ENCODE measurements at places on chromosomes 2 and 18. TPM values are rescaled to one million over a fixed set of nuclear protein-coding genes. Genes with fewer than 3 reads are reported as not detected.

DPP10 gene
- polyA plus RNA-seq, result 11.5 TPM

FLACC1 gene
- polyA plus RNA-seq, result 3.1 TPM

ITPRIPL1 gene
- polyA plus RNA-seq, result 3.8 TPM

SP5 gene
- polyA plus RNA-seq, result 0.66 TPM

ERMN gene
- 0.33 TPM for polyA plus RNA-seq

IL18R1 gene
- 2.9 TPM for polyA plus RNA-seq

RAX gene
- not detected for polyA plus RNA-seq

DDX1 gene
- 128 TPM for polyA plus RNA-seq

Measured in left renal pelvis (tissue), 4 donors.